ENCODE measurements at places on chromosomes 3 and 15.

- no peak for DNase-seq
Observed at GRCh38 chr3:151276687-151277042, 1.7 kb downstream of the P2RY14 start.

GRCh38 chr3:112744825-112745566 is 101.7 kb downstream of the CD200R1L start:
- no peak for DNase-seq

DNA sequence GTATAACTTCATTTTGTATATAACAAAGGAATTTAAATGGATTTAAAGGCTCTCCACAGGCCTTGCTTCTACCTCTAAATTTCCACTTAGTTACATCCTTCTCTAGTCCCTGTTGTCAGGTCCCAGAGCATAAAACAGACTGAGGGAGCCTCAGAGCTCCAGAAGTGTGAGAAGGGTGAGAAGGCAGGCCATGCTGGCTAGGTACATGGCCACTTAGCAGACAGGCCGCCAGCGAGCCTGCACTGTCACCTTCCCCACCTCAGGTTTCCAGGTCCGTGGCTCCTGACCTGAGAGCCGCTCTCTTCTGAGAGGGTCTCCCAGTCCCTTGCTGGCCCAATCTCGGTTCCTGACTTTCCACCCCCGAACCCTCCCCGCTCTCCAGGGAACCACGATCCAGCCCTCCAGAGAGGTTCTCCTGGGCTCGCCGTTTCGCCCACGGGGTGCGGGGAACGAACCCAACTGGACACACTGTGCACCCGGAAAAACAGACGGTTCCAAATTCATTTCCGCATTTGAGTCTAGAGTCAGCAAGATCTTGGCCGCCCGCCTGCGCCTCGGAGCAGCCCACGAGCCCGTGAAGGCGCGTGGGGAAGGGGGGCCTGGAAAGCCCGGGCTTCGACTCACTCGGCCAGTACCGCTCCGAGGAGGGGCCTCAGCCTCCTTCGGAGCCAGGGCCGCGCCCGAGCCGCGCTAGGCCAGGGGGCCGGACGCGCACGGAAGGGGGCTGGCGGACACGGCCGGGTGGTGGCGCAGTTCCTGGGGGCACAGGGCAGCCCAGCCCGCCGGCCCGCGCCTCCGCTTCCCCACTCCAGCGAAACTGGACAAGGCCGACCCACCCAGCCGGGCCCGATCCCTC is 16.7 kb upstream of the SOX2 start:
- DNase-seq, result peak; percentile 21

- peak; percentile 85 for DNase-seq
Observed at GRCh38 chr3:119637679-119638477, 22.5 kb downstream of the POPDC2 start.

GRCh38 chr3:77055841-77056341 is 16.0 kb downstream of the ROBO2 start:
- no peak for DNase-seq

GRCh38 chr15:39587731-39588530 is 7.1 kb downstream of the THBS1 start:
- DNase-seq, result peak; percentile 76

DNA sequence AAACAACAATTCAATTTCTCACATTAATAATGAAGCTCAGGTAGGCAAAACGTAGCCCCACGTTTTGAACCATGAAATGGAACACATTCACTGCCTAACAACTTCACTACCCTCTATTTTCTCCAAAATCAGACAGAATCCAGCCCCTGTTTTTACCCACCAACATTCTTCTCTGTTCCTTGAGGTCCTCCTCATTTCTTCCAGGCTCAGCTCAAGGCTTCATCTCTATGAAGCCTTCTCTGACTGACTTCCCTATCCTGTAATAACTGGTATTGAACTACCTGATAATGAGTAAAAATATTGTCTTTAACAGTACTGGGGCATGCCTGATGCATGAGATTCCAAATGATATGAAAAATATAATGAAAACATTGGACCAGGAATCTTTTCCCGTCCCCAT is 2.2 kb downstream of the TFRC start:
- DNase-seq, result no peak

GRCh38 chr3:130081351-130081881 is at the start of gene ALG1L2:
Gene ALG1L2 (plus strand): TSS chr3:130081831. CDS start chr3:130082017, 186 bp downstream.
- DNase-seq, result peak; percentile 12

- peak; percentile 42 for DNase-seq
Observed at GRCh38 chr3:147654827-147655226, 245.7 kb downstream of the ZIC1 start.

DNA sequence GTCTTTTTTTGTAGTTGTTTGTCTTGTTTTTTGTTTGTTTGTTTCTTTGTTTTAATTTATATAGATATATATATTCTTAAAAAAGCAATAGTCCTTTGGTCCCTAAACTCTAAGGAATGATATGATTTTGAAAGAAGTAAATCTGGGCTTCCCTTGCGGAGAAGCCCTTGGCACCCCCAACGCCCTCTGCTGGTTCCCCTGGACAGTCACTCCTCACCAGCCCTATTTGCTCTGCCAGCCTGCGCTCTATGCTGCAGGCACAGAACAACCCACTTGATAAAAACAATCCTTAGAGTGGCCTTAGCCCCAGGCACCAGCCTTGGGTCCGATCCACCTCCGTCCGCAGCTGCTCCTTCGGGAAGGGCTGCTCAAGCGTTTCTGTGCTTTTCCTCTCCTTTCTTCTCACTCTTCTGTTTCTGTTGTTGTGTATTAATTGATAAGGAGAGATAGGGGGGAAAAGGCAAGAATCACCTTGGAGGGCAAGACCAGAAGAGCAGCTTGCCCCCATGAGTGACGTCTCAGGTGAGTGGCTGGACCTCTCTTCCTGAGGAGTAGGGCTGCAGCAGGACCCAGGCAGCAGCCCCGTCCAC is 13.7 kb upstream of the PARP6 start:
- DNase-seq, result peak; percentile 48

- DNase-seq, result no peak
Observed at GRCh38 chr3:58521917-58522631, 14.9 kb downstream of the ACOX2 start.

DNA sequence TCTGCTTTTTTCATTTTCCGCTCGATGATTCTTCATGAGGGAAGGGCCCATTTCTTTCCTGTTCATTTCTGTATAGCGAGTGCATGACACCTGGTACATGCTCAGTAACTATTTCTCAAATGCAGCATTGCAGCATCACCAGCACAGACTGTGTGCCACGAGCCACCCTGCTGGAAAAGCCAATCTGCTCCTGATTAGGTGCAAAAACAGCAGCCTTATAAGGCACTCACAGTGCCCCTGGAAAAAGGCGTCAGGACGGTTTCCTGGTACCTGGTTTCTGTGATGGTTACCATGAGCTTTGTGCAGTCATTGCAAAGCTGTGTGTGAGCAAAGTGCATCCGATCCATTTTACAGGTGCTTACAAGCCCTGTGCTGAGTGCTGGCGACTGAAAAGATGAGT is 15.8 kb downstream of the ST8SIA2 start:
- DNase-seq, result no peak

- no peak for DNase-seq
Observed at GRCh38 chr3:101870138-101870537, 20.8 kb downstream of the NFKBIZ start.

- DNase-seq, result peak; percentile 39
Observed at GRCh38 chr3:184040010-184040409, 8.5 kb downstream of the HTR3D start.

DNA sequence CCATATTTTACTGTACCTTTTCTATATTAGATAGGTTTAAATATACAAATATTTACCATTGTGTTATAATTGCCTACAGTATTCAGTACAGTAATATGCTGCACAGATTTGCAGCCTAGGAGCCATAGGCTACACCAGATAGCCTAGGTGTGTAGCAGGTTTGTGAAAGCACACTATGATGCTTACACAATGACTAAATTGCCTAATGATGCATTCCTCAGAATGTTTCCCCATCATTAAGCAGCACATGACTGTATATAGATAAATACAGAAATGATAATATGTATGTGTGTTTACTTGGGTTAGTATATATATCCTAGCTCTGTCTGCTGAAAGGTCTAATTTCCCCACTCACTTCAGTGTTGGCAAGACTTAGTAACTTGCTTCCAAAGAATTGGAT is 65.8 kb downstream of the MYL3 start:
- DNase-seq, result no peak

DNA sequence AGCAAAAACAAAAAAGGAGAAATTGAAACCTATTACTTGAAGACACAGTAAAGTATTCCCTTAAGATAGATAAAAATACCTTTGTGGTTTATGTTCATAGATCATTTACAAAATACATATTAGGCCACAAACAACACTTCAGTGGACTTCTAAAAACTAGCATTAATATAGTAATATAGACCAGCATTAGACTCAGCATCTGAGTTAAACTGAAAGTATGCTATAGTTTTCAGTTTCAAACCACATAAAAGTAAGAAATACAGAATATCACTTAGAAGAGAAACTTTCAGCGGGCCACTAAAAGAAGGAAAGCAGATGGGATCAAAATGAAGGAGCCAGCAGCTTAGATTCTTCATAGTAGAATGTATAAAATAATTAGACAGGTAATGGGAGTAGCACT is 86.6 kb downstream of the MSL2 start:
- DNase-seq, result no peak

- no peak for DNase-seq
Observed at GRCh38 chr3:193853511-193854219, 260.7 kb downstream of the OPA1 start.

DNA sequence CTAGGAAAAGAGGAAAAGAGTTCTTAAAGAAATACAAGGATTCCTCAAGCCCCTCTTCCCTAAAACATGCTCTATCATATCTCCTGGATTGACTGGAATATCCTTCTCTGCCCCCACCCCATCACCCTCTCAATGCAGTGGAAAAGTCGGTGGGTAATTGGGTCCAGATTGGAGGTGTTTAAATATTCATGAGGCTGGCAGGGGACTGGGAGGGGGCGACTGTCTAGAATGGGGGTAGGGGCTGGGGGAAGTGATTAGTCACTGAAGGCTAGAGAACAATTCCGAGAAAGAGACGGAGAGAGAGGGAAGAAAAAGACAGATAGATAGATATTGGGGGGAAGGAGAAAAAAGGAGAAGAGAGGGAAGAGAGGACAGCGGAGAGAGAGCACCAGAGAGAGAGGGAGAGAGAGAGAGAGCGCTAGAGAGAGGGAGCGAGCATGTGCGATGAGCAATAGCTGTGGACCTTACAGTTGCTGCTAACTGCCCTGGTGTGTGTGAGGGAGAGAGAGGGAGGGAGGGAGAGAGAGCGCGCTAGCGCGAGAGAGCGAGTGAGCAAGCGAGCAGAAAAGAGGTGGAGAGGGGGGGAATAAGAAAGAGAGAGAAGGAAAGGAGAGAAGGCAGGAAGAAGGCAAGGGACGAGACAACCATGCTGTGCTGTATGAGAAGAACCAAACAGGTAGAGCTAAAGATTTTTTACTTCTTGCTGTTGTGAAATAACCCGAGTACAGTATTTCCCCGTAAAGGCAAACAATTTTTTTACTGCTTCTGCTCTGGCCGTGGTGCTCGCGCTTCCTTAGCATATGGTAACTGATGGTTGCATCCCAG is at the start of gene GAP43:
Gene GAP43 (plus strand): TSS at position 467 of the 825 bp plus-strand sequence. CDS start 180 bp downstream, at position 647.
- DNase-seq, result peak; percentile 85

DNA sequence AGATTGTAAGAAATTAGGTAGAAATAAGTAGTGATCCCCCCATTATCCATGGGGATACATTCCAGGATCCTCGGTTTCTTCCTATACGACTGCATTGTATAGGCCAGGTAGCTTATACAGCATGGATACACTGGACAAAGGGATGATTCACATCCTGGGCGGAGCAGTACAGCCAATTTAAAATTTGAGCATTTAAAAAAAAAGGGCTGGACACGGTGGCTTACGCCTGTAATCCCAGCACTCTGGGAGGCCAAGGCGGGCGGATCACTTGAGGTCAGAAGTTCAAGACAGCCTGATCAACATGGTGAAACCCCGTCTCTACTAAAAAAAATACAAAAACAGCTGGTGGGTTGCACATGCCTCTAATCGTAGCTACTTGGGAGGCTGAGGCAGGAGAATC is 976 bp upstream of the ARGFX start:
- no peak for DNase-seq

- no peak for DNase-seq
Observed at GRCh38 chr3:125022206-125022605, 33.6 kb downstream of the HEG1 start.

DNA sequence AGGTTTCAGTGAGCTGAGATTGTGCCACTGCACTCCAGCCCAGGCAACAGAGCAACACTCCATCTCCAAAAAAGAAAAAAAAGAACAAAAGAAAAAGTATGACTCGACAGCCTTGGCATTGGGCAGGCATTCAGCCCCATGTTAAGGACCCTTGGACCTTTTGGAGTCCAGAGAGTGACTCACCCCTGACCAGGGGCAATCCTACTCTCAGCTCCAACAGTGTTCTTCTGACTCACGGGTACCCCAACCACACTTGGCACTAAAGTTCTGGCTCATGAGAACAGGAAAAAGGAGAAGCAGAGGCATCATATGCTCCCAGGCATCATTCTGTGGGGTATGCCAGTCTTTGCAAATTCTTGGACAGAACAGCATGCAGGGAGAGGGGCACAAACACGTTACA is 252.4 kb upstream of the HES1 start:
- DNase-seq, result peak; percentile 26

GRCh38 chr15:78923480-78924360 is 21.1 kb downstream of the CTSH start:
- DNase-seq, result no peak

GRCh38 chr3:121155028-121155427 is 247.0 kb downstream of the STXBP5L start:
- DNase-seq, result no peak

- no peak for DNase-seq
Observed at GRCh38 chr15:67416891-67417290, 104.0 kb upstream of the C15orf61 start.

DNA sequence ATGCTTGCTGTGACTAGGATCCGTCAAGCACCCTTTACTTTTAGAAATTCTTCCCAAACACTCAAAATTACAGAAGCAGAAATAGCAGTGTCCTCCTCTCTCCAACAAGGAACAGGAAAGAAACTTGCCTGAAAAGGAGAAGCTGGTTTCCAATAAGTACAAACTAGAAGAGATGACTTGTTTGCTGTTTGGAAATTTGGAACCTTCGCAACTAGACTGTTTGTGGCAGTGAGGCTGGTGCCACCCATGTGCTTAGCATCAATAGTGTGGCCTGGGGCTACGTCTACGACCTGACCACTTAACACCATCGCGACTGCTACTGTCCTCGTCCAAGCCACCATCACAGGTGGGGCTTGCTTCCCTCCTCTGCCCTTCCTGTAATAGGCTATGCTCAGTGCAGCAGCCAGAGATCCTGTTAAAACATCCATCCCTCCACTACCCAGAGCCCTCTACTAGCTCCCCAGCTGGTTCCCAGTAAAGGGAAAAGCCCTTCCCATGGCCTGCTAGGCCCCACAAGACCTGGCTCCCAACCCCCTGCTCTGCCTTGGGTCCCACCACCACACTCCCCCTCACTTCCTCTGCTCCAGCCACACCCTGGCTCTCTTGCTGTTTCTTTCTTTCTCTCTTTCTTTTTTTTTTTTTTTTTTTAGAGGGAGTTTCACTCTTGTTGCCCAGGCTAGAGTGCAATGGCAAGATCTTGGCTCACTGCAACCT is 52.6 kb upstream of the CCR2 start:
- no peak for DNase-seq

- peak; percentile 2 for DNase-seq
Observed at GRCh38 chr3:165669504-165669903, 167.7 kb downstream of the BCHE start.

GRCh38 chr3:182686033-182686886 is 107.0 kb upstream of the ATP11B start:
- no peak for DNase-seq

GRCh38 chr15:74222240-74223119 is 13.6 kb upstream of the CCDC33 start:
- no peak for DNase-seq

Data from cardiac fibroblast (primary cell).